ENCODE measurements at places on chromosomes 5 and 9.

DNA sequence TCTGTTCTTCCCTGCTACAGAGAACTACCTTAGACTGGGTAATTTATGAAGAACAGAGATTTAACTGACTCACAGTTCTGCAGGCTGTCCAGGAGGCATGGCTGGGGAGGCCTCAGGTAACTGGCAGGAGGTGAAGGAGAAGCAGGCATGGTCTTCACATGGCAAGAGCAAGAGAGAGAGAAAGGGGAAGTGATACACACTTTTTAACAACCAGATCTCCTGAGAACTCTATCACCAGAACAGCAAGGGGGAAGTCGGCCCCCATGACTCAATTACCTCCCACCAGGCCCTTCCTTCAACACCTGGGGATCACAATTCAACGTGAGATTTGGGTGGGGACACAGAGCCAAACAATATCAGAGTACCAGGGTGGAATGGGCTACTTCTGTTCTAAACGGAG is 766.8 kb downstream of the TLE1 start:
- no peak for DNase-seq

DNA sequence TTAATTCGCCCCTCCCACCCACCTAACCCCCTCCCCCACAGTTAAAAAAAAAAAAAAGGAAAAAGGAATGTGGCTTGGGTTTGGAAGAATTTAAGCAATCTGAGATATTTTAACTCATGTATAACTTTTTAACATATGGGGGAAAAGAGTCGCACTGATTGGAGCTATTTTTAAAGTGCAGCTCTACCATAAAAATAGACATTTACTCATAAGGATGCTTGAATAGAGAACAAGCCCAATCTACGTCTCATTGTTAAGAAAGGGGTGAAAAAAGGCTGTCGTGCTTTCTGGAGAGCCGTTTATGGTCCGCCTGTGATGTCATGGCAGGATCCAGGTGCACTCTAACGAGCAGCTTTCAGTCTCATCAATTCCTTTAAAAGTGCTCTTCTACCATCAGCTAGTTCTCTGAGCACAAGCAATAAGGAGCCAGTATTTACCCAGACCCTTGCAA is 142.4 kb downstream of the ELAVL2 start:
- no peak for DNase-seq

- DNase-seq: no peak
Observed at GRCh38 chr5:73692166-73692640, 66.2 kb downstream of the ARHGEF28 start.

DNA sequence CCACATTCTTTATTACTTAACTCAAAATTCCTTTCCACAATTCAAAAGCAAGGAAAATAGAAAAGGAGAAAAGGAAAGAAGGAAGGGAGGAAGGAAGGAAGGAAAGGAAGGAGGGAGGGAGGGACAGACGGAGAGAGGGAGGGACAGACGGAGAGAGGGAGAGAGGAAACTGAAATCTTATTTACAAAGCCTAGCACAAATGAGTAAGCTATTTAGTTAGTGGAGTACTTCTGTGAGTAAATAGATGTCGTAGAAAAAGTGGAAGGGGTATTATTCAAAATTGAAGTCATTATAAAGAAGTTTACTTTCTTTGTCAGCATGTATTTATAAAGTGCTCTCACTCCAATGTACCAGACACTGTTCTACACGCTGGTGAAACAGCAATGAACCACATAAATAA is 177.9 kb downstream of the CETN3 start:
- DNase-seq: no peak

GRCh38 chr5:179233909-179234562 is 111.2 kb downstream of the ADAMTS2 start:
- no peak for DNase-seq

DNA sequence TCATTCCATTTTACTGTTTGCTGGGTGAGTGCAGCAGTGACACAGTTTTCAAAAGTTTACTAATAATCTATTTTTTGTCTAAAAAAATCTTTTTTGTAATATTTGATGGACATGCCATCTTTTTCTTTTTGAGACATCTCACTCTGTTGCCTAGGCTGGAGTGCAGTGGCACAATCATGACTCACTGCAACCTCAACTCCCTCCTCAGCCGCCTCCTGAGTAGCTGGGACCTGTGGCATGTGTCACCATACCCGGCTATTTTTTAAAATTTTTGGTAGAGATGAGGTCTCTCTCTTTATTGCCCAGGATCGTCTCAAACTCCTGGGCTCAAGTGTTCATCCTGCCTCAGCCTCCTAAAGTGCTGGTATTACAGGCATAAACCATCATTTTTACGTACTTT is 86.0 kb downstream of the KDM4C start:
- DNase-seq: no peak

DNA sequence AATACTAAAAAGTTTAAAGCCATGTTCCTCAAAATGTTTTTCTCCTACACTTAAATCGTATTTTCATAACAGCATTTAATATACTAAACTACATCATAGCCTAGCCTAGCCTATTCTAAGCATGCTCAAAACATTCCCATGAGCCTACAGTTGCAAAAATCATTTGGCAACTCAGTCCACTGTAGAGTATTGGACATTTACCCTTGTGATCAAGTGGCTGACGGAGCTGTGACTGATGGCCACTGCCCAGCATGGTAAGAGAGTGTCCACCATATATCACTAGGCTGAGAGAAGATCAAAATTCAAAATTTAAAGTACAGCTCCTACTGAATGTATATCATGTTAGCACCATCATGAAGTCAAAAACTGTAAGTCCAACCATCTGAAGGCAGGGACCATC is 30.9 kb downstream of the SEMA5A start:
- no peak for DNase-seq

DNA sequence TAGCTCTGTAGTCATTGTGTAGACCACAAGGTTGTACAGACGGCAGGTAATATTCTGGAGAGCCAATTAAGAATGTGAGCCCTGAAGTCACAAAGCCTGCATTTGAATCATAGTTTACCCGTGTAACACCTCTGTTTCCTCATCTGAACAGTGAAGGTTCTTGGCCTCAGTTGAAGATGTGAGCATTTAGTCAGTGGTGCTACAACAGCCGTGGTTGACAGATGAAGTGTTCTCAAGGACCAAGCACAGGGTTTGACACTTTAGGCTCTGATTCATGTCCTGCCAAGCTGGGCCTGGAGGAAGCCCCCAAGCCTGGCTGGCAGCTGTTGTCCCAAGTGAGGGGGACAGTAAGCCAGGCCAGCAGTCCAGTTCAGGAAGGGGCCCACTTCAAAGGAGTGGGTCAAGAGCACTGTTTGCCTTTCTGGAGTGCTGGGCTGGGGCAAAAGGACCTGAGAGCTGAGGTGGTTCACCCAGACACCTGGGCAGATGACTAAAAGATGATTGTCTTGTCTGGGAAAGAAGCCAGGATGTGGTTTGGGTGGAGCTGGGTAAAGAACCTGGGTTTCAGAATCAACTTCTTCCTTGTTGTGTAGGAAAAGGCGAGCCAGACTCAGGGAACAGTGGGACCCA is 20.7 kb downstream of the FAXDC2 start:
- DNase-seq: no peak

DNA sequence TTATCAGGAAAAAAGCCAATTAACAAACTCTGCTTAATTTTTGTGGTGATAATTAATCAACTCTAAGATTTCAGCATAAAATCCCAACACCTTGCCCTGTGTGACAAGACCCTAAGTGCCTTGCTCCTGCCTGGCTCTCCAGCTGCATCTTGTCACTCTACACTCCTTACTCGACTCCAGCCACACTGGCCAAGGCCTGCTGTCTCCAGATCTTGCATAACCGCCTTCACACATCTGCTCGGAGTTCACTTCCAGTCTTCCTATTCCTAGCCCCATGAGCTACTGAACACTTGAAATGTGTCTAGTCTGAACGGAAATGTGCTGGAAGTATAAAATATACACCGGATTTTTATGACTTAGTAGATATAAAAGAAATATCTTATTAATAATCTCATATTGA is 259.6 kb downstream of the EPB41L4A start:
- DNase-seq: no peak

GRCh38 chr5:14054111-14054854 is 88.9 kb upstream of the TRIO start:
- no peak for DNase-seq

GRCh38 chr9:89984214-89984613 is 379.4 kb downstream of the GADD45G start:
- no peak for DNase-seq

DNA sequence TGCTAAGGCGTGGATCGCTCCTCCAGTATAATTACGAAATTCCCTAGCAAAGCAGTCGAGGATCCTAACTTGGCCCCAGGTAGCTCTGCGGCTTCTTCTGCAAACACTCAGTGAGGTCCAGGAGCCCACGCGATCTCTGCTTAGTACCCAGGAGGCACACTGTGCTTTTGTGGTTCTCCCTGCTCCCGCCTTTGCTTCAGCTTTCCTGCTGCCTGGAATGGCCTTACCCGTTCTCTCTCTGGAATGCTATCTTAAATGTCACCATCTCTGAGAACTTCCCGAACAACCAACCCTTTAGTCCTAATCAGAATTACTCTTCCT is 639 bp downstream of the INVS start:
- DNase-seq: no peak

DNA sequence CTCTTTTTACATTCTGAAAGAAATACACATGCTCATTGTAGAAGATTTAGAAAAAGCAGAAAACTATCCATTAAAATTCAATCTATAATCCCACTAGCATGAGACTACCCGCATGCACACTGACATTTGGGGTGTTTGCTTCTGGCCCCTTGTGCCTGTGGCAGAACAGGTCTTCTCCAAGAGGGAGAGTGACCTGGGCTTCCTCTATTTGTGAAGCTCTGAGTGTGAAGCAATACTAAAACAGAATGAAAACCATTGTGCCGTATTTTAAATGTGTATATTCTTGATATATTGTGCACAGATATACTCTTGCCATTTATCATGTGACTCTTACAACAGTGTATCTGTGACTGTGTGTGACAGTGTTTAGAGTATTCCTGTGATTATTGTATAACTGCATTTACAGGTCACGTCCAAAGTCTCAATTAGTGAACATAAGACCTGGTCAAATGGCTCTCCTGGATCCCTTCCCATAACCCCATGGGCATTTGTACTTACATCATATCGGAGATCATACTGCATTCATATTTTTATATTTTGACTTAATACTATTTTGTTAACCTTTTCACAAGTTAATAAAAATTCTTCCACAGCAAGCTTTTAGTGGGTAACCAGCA is 14.7 kb upstream of the CPEB4 start:
- DNase-seq: no peak

DNA sequence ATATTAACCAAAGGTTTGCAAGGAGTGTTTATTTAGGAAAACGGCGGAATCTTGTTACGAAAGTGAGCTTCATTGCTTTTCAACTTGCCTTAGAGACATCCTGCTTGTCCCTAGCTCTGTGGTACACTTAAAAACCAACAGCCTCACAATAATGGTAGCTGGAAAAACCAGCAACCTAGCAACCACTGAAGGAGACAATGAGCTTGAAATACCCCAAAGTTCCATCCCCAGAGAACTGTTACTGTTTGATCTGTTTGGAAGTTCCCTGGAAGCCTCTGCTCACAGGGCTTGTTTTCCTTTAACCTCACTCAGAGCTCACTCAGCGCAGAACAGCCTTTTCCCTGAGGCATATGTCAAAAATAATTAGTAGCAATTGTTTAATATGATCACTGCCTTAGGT is 43.2 kb downstream of the SH3TC2 start:
- DNase-seq: no peak

DNA sequence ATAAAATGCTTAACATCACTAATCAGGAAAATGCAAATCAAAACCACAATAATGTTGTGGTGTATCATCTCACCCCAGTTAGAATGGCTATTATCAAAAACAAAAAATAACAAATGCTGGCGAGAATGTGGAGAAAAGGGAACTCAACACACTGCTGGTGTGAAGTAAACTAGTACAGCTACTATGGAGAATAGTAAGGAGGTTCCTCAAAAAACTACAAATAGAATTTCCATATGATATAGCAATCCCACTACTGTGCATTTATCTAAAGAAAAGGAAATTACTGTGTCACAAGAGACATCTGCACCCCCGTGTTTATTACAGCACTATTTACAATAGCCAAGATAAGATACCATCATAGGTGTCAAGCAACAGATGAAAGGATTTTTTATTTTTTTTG is 214.5 kb upstream of the RASA1 start:
- DNase-seq: no peak

- peak; percentile 67 for DNase-seq
Observed at GRCh38 chr9:129414377-129414992, 206.4 kb downstream of the C9orf50 start.

GRCh38 chr5:134851307-134851923 is 5.6 kb downstream of the C5orf24 start:
- DNase-seq: no peak

DNA sequence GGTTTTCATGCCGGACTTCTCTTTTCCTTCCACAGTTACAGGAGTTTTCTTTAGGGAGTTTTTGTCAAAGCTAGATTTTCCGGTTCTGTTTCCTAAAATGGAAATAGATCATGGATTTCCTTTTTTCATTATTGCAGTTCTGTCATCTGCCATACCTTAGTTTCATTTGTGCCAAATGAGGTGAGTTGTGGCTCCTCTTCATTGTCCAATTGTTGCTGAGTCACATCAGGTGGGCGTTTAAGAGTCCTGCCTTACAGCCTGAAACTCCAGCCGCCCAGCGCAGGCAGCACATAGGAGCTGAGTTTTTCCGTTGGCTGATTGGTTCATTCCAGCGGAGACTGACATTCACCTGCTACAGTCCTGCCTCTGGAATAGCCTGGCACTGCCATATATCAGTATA is 14.1 kb downstream of the SLC25A25 start:
- no peak for DNase-seq

DNA sequence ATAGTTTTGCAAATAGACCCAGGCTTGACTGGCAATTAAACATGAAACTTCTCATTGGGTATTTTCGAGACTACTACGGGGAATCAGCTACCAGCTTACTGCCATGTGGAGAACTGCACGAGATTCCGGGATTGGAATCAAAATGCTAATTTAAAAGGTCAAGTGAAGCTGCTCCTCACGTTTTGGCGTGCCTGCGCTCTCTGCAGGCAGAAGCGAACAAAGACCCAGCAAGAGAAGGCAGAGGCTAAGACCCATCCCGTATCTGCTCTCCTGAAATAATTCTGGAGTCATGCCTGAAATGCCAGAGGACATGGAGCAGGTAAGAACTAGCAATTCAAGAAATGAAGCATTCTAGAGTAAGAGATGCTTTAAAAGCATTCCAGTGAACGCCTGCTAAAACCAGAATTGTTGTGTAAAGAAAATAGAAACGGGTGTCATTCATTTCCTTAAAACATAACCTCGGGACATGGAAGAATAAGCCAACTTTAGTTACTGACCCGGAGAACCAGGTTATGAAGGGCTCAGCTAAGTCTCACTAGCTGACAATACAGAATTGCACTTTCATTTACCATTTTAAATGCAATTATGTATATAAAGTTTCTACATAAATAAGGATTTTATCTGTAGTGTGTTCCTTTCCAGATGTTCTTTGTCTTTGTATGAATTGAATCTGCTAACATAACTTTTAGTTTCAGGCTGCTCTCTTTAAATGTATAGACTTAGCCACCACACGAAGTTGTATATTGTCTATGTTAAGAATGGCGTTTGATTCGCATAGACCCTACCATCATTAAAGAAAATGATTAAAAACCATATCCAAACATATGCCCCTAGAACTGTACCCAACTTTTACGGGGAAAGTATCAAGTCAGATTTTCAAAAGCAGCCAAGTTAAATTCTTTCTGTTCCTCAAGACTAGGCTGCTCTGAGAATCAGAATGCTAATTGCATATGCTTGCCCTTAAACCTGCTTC is 2.0 kb upstream of the MAT2B start:
- DNase-seq: peak; percentile 36

GRCh38 chr5:52262844-52263243 is 524.9 kb upstream of the ITGA1 start:
- no peak for DNase-seq

- no peak for DNase-seq
Observed at GRCh38 chr5:60299944-60300343, 400.0 kb downstream of the DEPDC1B start.

- DNase-seq: no peak
Observed at GRCh38 chr9:109447329-109448076, 50.6 kb downstream of the PTPN3 start.
